ENCODE measurements at places on chromosomes 7 and 10.

- DNase-seq: no peak
Measured at GRCh38 chr10:36504758-36505157, 620.6 kb upstream of the ANKRD30A start.

DNA sequence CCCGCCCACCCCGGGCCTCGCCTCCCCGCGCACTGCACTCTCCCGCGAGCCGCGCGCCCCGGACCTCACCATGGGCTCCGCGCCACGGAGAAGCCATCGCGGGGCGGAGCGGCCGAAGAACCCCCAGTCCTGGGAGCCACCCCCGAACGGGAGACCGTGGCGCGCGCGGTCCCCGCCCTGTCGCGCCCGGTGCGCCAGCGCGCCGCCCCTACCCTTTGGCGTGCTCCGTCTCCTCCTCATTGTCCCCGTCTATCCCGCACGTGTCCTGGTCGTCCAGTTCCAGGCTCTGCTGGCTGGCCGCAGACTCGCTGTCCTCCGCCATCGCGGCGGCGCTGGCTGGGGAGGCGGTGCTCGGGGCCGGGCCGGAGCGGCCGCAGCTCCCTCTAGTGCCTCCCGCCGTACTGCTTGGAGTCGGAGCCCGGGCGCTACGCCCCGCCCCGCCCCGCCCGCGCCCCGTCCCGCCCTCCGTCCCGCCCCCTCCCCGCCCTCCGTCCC is at the start of gene NMT2:
TSS of gene NMT2 (minus strand) at position 403 of the 495 bp plus-strand sequence. CDS start at position 322, 81 bp downstream.
- DNase-seq: no peak

- DNase-seq: no peak
Measured at GRCh38 chr7:82468435-82468834, 24.9 kb upstream of the CACNA2D1 start.

DNA sequence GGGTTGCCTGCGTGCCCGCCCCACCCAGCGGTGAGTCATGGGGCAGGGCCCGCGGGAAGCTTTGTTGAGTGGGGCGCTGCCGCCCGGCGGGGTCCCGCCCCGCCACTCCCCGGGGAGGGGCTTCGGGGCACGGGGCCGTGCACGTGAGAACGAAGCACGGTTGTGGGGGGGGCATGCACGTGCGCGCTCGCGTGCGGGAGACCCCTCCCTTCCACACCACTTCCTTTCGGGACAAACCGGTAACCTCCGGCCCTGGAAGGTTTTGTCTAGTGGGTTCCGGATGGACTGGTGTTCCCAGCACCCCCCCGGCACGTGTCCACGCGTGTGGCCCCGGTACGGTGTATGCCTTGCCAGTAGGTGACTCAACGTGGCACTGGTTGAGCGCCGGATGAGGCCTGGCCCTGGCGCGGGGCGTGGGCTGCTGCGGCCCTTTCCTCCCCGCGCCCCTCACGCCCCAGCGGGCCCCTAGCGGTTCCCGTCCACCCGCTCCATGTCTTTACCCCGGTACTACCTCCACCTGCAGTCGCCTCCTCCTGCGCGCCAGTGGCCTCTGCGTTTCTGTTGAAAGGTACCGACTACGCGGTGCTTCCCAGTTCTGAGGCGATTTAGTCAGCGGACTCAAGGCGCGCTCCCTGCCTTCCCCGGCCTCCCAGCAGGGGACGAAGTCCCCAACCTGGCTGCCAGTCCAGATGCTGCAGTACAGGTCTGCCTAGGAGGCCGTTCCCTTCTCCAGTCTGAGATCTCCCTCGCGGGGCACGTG is 3.1 kb downstream of the ADIRF start:
- DNase-seq: peak; percentile 83

GRCh38 chr7:12030116-12030515 is 181.0 kb upstream of the TMEM106B start:
- no peak for DNase-seq

DNA sequence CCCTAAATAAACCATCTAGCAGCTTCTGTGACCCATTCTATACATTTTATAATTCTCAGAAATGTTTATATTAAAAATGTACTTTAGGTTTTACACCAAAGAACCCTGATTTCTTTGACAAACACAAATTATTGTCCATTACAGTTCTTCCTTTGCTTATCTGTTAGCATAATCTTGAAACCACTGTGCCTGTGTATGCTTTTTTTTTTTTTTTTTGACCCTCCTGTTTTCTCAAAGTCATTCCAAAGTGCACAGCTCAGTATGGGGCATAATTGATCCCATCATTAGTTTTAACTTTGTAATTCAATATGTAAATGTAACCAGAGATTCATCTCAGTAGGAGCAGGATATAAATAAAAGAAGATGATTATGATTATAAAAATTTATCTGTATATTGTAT is 229.3 kb downstream of the DGKB start:
- no peak for DNase-seq

DNA sequence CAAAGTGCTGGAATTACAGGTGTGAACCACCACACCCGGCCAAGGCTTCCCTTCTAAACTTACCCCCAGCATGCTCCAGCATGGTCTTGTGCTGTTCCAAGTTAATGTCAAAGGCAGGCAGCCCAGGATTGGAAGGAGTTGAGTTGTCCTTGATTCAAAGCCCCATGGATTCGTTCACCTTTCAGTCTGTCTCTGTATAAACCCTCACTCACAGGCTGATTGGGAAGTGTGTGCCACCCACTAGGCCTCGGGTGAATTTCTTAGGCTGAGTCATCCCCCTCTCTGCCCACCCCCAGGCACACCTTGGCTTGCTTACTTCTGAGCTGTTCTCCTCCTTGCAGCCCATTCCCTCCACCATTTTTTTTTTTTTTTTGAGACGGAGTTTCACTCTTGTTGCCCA is 13.3 kb upstream of the PRDX3 start:
- peak; percentile 48 for DNase-seq

GRCh38 chr7:121369462-121369861 is 26.6 kb downstream of the FAM3C start:
- no peak for DNase-seq

Measured in stimulated activated CD4-positive, alpha-beta T cell treated with anti-CD3 and anti-CD28 coated beads, Interleukin-1b, Interleukin-23, amount 100 ng/mL, for 48 hours (primary cell).